ENCODE measurements at places on chromosomes 16 and 17. TPM values are rescaled to one million over a fixed set of nuclear protein-coding genes. Genes with fewer than 3 reads are reported as not detected.

- DNase-seq: no peak
Measured at GRCh38 chr17:65072660-65073071, 16.1 kb upstream of the GNA13 start.

- no peak for DNase-seq
Measured at GRCh38 chr16:31458073-31458843, 1.0 kb upstream of the ARMC5 start.

DNA sequence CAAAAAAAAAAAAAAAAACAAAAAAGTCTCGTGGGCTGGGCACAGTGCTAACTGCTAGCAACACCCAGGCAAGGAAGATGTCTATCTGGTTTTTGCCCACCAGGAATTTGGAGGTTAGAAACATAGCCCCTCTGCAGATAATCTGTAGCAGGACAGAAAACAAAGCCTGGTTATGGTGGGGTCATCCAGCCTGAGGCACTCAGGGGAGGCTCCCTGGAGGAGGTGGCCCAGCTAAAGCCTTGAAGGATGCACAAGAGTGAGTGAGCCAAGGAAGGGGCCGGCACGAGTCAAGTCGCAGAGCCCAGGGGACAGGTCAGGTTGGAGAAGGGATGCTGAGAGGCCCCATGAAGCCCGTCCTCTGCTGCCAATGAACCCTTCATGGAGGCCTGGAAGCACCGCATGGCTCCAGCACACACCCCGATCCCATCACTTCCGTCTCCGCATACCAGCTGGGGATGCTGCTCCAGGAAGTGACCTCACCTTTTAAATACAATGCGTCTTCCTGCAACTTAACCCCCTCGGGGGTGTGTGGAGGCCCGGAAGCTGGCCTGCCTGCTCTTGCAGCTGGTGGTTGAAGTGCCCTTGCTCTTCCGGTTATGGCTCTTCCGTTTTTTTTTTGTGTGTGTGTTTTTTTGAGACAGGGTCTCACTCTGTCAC, 86.5 kb downstream of the ENGASE start:
- DNase-seq: no peak

The KRT9 gene
- total RNA-seq: not detected

- DNase-seq: no peak
Measured at GRCh38 chr16:64469906-64470702, 651.8 kb downstream of the CDH11 start.

- DNase-seq: no peak
Measured at GRCh38 chr16:57565461-57565860, 23.0 kb downstream of the ADGRG5 start.

DNA sequence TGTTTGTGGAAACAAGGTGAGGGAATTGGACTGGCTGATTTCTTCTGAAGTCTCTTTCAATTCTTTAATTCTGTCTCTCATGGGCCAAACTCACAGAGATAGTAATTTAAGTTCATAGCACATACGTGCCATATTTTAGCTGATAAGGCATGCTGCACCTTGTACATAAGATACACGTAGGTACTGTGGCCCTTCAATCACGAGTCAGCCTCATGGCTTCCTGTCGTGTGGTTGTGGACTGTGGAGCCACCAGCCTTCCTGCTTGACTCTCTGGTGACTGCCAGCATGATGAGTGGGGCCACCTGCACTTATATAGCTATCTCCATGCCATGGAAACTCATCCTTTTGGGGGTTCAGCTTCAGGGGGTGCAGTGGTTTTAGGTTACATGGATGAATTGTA, 25.1 kb downstream of the KSR1 start:
- no peak for DNase-seq

DNA sequence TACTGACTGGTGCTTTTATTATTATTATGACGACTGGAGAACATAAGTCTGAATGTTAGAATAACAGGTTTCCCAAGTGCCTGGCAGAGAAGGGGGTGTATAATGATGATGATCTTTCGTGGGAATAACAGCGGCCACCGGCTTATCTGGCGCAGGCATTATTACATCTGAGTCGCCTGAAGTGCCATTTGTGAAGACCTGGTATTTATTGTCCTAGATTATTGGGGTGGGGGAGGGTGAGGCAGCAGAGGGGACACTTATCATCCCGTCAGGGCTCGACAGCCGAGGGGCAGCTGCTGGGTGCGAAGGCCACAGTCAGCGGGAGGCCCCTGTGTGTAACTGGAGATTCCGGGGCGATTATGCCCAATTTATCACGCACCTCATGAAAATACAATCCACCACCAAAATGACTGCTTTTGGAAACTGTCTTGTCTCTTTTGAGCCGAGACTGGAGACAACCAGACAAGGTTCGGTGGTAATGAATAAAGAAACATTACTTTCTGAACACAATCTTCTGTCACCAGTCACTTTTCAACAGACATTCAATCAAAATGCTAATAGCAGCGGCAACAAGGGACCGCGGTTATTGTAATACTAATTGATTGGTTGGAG, 199.3 kb downstream of the CCDC182 start:
- DNase-seq: no peak

DNA sequence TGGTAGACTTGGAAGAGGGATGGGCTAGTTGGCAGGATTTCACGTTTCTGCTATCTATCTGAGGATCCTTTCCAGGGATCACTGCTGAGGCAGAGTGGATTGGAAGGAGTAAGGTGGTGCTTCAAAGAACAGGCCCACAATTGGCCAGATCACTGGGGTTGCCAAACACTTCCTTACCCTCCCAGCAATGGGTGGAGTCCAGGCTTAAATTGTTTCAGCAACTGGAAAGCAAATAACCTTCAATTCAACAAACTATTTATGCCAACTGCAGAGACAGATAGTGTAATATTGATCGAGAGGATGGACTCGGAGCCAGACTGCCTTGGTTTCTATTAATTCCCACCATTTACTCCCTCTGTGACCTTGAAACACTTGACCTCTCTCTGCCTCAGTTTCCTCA, 2.1 kb downstream of the ARRB2 start:
- no peak for DNase-seq

- no peak for DNase-seq
Measured at GRCh38 chr16:57349212-57350031, 9.2 kb upstream of the CCL22 start.

The ABCC1 gene
- total RNA-seq: 296 TPM

- DNase-seq: no peak
Measured at GRCh38 chr17:17414341-17414805, 62.4 kb upstream of the MED9 start.

The MVP gene
- 107 TPM for total RNA-seq

GRCh38 chr17:41433586-41433985, 7.2 kb downstream of the KRT38 start:
- no peak for DNase-seq

- no peak for DNase-seq
Measured at GRCh38 chr17:30477774-30478115, 537 bp downstream of the GOSR1 start.

DNA sequence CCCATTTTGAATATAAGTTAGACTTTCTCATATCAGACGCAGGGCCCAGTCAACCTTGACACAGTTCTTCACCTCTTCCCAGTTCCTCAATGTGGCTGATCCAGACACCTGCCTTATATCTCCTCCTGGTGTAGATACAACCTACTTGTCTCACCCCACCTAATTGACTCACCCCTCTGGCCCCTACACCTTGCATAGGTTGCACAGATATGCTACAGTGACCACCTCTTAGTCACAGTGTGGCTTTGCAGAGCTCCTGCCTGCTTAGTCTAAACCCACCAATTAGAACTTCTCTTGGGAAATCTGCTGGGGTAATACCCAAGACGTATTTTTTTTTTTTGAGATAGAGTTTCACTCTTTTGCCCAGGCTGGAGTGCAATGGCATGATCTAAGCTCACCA, 16.8 kb downstream of the CHP2 start:
- DNase-seq: no peak

The TGFB1I1 gene
- 32.5 TPM for total RNA-seq

DNA sequence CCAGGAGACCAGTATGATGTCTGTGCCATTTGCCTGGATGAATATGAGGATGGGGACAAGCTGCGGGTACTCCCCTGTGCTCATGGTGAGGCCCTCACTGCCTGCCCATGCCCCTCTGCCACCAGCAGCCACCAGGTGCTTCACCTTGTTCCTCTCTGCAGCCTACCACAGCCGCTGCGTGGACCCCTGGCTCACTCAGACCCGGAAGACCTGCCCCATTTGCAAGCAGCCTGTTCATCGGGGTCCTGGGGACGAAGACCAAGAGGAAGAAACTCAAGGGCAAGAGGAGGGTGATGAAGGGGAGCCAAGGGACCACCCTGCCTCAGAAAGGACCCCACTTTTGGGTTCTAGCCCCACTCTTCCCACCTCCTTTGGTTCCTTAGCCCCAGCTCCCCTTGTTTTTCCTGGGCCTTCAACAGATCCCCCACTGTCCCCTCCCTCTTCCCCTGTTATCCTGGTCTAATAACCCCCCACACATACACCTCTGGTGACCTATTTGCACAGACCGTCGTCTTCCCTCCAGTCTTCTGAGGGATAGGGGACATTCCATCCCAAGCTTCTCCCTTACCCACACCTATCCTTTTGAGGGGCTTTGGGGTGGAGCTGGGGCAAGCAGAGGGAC, 3.7 kb downstream of the PFN1 start:
- no peak for DNase-seq

DNA sequence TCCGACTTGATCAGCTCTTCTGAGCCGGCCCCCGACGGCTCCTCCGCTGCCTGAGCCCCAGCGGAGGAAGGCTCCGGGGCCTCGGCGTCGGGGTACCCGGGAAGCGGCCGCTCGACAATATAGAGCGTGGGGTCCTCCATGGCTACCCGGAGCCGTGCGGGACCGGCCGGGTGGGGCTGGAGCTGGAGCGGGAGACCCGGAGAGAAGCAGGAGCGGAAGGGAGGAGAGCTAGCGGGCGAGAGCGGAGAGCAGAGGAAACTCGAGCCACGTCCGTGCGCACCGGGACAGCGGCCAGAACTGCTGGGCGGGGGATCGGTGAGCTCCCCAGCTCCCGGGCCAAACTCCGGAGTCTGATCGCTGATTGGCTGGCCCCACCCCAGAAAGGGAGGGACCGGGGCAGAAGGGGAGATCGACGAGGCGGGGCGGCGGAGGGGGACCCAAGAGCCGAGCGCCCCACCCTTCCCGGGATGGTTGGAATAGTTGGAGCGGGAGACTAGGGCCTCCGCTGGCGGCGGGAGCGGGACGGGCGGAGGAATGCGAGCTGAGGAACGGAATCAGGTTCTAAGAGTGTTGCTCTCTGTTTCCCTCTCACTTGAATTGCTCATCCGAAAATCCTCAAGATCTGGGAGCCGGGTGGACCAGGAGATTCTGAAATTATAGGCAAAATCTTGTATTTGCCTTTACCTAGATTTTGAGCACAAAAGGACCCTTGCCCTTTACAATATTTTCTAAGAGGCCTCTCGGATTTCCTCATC, at the start of gene CAVIN1:
CAVIN1 (minus strand) TSS at position 299 of the 755 bp plus-strand sequence; CDS start at position 140, 159 bp downstream.
- no peak for DNase-seq

DNA sequence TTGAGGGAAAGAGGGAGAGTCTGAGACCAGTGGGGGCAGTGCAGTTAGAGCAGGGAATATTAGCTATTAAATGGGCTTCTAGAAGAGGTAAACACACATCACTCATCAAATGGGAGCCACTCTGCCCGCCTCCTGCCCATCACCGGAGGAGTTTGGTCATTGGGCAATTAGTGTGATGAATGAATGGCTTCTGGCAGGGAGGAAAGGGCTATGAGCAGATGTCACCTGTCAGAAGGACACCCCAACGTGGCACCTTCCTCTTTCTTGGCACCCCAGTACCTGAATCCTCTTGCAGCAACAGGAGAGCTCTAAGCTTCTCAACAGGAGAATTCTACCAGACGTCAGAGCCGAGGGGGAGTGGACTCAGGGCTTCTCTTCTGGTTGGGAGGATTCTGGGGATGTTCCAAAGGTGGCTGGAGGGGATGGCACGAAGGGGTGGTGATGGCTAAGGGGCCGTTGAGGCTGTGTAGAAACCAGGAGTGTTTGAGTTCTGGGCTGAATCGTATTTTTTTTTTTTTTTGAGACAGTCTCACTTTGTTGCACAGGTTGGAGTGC, 11.0 kb downstream of the C1QTNF1 start:
- DNase-seq: no peak

DNA sequence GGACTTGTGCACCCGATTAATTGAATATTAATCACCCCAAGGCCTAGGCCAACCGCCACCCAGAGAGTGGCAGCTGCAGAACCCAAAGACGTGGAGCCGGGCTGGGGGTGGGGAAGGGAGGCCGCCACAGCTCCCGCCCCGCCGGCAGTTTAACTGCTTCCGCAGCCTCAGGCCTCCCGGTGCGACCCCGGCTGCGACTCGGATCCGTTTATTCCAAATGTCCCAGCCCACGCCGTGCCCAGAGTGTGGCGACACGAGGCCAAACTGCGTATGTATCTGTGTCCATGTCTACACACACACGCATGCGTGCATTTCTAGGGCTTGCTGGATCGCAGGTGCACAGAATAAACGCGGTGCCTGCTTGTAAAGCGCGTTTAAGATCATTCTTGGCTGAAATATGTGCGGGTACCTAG, 802 bp upstream of the TOB1 start:
- DNase-seq: no peak

GRCh38 chr17:44607836-44608690, 48.2 kb upstream of the MEIOC start:
- DNase-seq: no peak

- no peak for DNase-seq
Measured at GRCh38 chr17:75051941-75052340, 4.9 kb downstream of the KCTD2 start.

DNA sequence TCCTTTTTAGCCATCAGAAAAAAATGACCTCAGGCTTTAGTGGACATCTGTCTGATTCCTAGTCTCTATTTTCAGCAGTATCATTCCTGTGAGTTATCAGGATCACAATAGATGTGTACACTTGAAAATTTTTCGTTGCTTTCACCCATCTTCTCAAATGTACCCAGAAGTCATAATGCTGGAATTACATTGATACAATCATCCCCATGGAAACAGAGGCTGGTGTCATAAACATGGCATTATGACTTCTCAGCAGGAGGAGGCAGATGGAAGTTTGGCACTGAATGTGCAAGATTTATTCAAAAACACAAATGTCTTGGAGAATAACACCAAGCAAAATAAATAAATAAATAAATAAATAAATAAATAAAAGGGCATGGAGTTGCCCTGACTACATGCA, 292.5 kb downstream of the PHKB start:
- no peak for DNase-seq

- DNase-seq: no peak
Measured at GRCh38 chr17:36614933-36615332, 13.6 kb downstream of the MRM1 start.

The CES1 gene
- 27.5 TPM for total RNA-seq

Measured in Panc1 (cell line).